ENCODE measurements at places on chromosomes 7 and 10.

GRCh38 chr10:50653142-50653541 lies 29.4 kb upstream of the SGMS1 start:
- no peaks in the 10 kb centered on the region for H3K27me3 ChIP-seq
- H3K4me3 ChIP-seq: no peak overlapping the region
- no peaks in the 10 kb centered on the region for H3K36me3 ChIP-seq

- no peaks in the 10 kb centered on the region for H3K27me3 ChIP-seq
- H3K4me3 ChIP-seq: no peak overlapping the region
- no peak for DNase-seq
- H3K4me1 ChIP-seq: no peaks in the 10 kb centered on the region
- H3K36me3 ChIP-seq: no peaks in the 10 kb centered on the region
Observed at GRCh38 chr10:125217990-125218675, 57.8 kb upstream of the CTBP2 start.

GRCh38 chr7:44535348-44536064 lies 5.6 kb downstream of the NPC1L1 start:
- no peaks in the 10 kb centered on the region for H3K36me3 ChIP-seq
- no peak overlapping the region for H3K4me3 ChIP-seq
- H3K4me1 ChIP-seq: no peaks in the 10 kb centered on the region

DNA sequence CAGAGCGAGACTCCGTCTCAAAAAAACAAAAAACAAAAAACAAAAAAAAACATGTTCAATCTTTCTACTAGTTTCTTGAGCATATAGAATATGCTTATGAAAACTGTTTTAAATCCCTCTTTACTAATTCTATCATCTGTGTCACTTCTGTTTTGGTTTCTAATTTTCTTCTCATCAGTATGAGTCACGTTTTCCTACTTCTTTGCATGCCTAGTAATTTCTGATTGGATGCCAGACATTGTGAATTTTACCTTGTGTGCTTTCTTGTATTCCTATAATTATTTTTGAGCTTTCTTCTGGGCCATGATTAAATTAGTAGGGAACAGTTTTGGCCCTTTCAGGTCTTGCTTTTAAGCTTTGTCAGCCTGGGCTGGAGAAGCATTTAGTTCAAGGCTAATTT lies 9.9 kb downstream of the MICU1 start:
- no peaks in the 10 kb centered on the region for H3K27me3 ChIP-seq
- H3K4me1 ChIP-seq: no peaks in the 10 kb centered on the region
- no peak overlapping the region for H3K27ac ChIP-seq

Measured in natural killer cell (primary cell).